ENCODE measurements at places on chromosomes 6 and 20.

GRCh38 chr6:163600331-163600730 lies 185.8 kb downstream of the QKI start:
- no peak for DNase-seq

- DNase-seq = no peak
Measured at GRCh38 chr6:167574431-167575151, 249.7 kb downstream of the TTLL2 start.

GRCh38 chr20:54774426-54774825 lies 299.0 kb downstream of the DOK5 start:
- no peak for DNase-seq

DNA sequence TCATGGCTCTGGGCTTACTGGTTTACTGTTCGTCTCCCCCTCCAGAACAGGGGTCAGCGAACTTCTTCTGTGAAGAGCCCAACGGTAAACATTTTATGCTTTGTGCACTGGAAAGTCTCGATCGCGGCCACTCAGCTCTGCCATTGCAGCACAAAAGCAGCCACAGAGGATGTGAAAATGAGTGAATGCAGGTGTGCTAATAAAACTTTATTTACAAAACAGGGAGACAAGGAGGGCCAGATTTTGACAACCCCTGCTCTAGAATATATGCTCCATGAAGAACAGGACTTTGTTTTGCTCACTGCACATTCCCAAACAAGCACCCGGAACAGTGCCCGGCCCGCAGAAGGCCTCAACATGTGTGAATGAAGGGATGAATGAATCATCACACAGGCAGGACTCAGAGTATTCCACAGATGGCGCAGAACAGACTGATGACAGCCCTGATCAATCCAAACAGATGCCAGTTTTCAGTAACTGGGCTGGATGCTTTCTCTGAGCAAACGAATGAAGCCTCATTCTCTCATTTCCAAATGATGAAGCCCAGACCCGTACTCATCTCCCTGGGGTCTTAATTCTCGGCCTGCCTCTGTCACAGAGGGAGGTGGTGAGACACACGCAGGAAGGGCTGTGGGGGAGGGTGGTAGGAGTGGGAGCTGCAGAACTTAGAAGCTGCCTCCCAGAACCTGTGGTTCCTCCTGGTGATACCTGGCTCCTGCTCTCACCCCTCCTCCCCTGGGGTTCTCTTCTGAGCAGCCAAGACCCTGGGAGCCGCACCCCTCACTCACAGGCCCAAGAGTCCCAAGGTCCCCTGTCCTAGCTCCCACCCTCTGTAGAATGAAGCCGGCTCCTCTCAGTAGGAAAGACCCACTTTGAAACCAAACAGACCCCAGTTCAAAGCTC lies 196.4 kb downstream of the PREX1 start:
- DNase-seq = peak; percentile 55

- DNase-seq = no peak
Measured at GRCh38 chr6:79810185-79810705, 137.1 kb downstream of the ELOVL4 start.

GRCh38 chr6:39195792-39196385 lies 33.4 kb downstream of the KCNK5 start:
- DNase-seq = no peak

DNA sequence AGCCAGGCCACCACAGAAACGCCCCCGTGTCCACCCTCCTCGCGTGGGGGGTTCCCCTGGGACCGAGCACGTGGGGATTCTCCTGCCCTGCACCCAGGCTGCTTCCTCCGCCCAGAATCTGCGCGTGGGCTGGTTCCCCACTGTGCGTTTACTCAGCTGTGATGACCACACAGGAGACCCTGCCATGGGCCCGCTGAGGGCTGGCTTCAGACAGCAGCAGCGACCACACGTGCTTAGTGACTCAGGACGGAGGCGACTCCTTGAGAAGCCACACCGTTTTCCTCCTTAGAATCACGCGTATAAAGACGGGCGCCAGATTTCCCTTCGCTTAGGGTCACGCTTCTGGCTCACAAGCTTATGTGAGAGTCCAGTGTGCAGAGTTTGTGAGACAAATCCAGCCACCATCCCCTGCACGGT lies 63.9 kb upstream of the PDE10A start:
- no peak for DNase-seq

DNA sequence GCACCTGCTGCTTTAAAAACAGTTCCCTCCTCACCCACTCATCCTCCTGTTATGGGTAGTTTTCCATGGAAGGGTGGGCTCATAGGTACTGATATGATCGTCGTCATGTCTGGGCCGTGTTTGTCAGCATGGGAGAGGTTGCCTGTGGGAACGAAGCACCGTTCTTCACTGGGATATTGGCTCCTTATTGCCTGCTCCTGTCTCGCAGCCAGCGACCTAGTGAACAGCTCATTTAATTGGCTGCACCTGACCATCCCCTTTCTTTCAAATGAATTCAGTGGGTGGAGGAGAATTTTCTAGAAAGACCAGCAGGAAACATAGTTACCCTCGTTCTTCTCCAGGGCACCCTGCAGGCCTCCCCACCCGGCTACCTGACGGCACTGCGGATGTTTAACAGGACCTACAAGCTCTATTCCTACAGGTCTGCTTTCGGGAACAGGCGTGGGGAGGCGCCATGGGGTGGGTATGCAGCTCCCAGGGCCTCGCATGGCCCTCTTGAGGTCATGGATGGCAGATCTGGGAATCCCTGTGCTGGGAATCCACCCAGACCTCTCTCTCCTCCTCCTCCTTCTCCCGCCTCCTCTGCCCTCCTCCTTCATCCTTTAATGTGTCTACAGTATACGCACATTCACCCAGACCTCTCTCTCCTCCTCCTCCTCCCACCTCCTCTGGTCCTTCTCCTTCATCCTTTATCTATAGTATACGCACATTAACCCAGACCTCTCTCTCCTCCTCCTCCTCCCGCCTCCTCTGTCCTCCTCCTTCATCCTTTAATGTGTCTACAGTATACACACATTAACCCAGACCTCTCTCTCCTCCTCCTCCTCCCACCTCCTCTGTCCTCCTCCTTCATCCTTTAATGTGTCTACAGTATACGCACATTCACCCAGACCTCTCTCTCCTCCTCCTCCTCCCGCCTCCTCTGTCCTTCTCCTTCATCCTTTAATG lies 21.9 kb downstream of the ENTPD6 start:
- DNase-seq = no peak

DNA sequence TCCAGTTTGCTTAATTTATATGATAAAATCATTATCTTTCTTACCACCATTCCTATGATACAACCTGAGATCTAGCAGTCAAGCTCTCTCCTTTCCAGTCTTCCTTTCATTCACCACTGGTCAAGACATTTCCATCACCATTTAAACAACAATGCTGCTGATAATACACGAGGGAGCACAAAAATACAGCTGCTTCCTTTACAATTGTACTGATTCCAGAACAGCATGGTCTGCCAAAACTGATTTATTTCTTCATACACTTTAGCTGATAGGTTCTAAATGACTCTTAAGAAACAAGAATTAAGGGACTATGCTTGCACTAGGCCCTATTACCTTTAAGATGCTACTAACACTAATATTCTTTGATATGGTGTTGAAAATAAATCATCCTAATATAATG lies 65.0 kb downstream of the EPM2A start:
- no peak for DNase-seq

Measured in amniotic epithelial cell (primary cell).